ENCODE measurements at places on chromosomes 5 and 9.
A peak's percentile ranks its signal among the peaks of the same experiment; 100 is the strongest.

- no peak for DNase-seq
Measured at GRCh38 chr5:133409210-133409674, 203.1 kb downstream of the FSTL4 start.

GRCh38 chr5:153983885-153984284 lies 54.8 kb downstream of the FAM114A2 start:
- DNase-seq = no peak

DNA sequence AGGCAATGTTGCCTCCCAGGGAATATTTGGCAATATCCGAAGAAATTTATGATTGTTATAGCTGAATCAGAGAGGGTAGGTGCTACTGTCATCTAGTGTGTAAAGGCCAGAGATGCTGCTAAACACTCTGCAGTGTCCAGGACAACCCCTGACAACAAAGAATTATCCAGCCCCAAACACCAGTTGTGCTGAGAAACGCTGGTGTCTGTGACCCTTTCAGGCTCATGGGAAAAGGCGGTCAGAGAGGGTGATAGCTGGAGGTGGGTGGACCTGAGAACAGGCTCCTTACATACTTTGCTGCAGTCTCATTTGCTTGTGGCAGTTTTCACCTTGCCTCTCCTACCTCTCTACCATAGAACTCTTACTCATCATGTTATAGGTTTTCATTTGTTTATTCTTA lies 295.3 kb upstream of the DMRT1 start:
- no peak for DNase-seq

GRCh38 chr9:2934883-2935282 lies 91.0 kb upstream of the PUM3 start:
- DNase-seq = no peak

- peak; percentile 40 for DNase-seq
Measured at GRCh38 chr9:91714020-91714806, 235.8 kb downstream of the ROR2 start.
